Effector CD4-positive, alpha-beta T cell (primary cell): ENCODE measurements at places on chromosomes 2 and 18.

GRCh38 chr2:239717706-239718105, 307.4 kb downstream of the NDUFA10 start:
- no peak for DNase-seq

DNA sequence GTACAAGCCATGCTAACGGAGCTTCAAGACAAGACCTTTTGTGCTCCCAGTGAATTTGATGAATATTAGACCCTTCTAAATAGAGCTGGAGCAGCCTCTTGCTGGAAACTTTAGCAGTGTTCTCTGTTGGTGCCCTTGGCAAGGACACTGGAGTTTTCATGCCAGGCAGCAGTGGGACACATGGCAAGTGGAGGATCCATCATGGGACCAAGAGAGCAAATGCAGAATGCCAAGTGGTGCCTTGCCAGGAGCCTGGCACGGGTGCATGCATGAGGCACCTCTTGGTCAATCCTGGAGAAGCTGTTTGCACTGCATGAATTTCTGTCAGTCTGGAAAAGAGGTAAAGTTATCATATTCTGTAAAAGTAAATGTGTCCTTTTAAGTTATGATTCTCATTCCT, 59.1 kb downstream of the NETO1 start:
- no peak for DNase-seq

DNA sequence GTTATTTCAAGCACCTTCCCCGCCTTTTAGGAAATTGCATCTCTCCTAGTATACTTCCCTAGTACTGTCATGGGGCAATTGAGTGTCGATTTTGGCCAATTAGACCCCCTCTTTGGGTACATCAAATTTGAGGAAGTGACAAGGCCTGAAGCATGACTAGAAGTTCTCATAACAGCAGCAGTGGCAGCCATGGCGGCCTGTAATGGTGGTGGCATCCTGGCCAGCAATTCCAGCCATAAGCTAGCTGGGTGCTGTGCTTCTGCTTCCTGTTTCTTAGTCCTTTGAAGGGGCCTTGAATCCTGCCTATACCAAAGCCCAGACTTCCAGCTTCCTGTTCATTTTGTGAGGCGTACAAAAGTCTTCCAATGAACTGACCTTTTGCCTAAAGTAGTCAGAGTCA, 523.1 kb downstream of the PLCL1 start:
- DNase-seq = no peak

DNA sequence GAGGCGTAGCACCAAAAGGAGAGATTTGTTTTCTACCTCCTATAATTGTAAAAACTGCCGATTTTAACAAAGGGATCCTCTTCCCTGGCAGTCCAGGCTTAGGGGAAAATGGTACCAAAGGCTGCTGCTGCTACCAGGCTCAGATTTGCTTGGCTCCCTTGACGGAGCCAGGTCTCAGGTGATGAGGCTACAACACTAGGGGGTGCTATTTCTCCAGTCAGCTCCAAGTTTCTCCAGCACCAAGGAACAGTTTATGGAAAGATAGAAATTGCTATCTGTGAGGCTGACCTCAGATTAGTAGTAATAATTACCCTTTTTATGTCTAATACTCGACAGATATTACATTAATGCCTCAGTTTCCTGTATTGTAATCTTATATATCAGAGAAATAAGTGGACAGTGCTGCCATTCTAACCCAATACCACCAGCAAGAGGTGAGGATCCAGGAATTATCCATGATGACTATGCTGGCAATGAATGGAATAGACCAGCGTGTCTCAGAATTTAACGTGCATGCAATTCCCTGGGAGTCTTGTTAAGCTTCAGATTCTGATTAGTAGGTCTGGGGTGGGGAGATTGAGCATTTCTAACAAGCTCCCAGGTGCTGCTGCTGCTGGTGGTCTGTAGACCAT, 111.3 kb downstream of the ESCO1 start:
- DNase-seq = no peak

DNA sequence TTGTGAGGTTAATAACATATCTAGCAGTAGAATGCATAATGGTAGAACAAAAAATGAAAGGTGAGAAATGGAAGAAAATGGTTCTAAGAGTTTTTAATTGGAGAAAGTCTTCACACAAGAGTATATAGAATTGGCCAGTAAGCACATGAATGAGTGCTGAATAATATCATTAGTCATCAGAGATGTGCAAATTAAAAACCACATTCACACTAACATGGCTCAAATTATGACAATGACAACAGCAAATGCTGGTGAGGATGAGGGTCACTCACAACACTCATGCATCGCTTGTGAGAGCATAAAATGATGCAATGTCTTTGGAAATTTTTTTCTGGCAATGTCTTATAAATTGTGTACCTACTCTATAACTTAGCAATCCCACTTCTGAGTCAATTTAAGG, 1355.4 kb upstream of the ACVR2A start:
- DNase-seq = no peak

DNA sequence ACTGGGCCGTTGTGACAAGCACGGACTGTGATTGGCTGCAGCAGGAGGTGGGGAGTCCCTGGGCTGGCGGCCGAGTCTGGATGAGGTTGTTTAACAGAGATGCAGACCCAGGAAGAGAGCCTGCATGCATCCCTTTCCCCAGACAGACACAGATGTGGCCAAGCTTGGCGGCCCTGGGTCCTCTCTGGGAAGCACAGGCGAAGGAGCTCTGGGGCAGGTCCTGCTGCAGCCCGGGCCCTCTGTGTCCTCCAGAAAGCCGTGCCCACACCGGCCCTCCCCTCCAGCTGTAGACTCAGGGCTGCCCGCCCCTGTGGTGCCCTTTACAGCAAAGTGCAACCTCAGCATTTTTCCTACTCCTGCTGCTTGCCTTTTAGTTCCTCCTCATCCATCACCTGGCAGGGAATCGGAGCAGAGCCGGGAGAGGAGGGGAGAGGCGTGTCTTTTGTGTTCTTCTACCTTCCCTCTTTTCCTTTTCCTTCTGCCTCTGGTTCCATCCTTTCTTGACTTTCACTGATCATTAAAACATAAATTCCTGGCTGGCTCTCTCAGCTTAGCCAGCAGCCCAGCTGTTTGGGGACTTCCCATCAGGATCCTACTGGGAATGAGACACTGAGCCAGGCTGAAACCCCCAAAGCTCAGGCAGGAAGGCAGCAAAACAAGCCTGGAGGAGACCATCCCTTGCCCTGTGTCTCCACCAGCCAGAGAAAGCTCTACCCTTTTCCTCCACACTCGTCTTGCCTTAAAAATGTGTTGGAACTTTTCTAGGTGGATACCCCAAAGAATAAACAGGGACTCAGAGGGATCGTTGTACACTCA, 75.0 kb downstream of the CTIF start:
- no peak for DNase-seq

DNA sequence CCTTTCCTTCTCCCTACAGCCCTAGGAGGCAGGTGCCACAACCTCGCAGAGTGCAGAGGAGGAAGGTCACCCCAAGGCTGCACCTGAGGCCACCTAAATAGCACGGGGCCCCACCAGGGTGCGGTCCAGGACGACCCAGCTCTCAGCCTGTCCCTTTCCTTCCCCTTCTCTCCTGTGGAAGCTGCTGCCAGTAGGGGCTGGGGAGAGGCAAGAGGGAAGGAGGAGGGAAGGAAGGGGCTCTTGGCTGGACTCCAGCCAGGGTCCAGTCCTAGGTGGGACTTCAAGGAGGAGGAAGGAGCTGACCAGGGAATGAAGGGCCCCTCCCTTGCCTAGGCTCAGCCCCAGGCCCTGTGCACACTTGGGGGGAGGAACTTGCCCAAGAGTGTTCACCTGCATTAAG, 11.1 kb downstream of the CRACDL start:
- no peak for DNase-seq

GRCh38 chr2:69957965-69958364, 3.5 kb downstream of the ASPRV1 start:
- DNase-seq = no peak

DNA sequence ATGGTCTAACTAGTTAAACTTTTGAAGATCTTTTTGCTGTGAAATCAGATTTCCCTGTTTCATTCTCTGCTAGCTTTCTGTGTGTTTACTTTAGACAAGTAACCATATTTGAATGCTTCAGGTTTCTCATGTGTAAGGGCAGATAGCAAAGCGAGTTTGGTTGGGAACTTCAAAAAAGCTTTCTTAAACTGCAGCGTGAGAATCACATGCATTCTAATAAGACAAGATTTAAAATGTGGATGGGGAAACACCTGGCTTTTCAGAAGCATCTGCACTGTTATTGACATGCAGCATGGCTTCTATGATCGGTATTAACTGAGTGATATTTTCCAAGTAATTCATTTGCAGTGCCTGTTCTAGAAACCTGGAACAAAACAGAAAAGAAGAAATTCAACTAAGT, 119.3 kb downstream of the ABCA12 start:
- no peak for DNase-seq

DNA sequence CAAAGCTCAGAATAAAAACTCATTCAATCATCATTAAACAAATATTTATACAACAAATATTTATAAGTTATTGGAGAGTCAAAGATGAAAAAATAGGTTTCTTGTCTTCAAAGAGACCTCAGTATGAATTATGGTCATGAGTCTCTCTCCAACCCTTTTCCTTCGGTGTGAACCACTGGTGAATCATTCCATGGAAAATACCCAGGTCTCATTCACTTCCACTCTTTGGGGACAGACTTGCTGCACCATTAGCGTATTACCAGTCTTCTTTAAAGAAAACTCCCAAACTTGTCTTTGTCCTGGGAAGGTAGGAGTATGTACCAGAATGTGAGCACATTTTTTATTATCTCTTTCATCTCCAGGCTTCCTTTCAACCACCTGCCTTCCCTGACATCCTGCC, 257.4 kb upstream of the RBMS1 start:
- no peak for DNase-seq

- no peak for DNase-seq
Observed at GRCh38 chr2:167814881-167815718, 432.3 kb downstream of the STK39 start.

GRCh38 chr2:58655152-58655551, 414.0 kb upstream of the FANCL start:
- no peak for DNase-seq

DNA sequence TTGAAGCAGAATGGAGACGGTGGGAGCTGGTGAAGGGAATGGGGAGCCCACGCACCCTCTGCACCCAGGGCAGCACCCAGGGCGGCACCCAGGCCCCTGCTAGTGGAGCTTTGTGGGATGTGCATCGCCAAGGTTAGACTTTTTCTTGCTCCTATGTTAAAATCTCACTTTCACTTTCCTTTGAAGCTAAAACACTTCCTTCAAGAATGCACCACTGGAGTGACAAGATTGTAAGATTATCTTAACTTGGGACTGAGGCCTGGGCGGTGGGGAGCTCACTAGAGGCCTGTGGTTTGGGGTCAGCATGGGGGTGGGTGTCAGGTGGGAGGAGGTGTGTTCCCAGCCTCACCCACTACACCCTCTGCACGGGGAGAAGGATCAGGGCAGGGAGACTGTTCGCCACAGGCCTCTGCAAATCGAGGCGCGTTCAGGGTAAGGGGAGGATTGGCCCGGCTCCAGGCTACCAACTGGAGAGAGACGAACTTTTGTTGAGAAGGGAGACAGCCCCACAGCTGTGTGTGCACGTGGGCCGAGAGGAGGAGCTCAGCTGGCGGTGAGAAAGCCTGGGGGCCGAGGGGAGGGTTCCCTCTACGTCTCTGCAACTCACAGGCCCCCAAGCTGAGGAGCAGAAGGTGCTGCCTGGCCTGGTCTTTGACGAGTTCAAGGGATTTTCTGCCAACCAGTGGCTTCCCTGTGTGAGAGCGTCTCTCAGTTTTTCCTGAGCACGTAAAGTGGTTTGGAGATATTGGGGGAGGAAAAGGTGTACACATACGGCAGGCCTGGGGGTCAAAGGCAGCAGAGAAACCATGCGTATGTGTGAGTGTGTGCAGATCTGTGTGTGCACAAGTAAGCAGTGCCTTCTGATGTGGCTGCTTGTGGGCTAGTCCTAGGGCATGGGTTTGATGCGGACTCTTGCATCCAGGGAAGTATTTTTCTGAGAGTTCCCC, 147.7 kb downstream of the KLHL29 start:
- no peak for DNase-seq

DNA sequence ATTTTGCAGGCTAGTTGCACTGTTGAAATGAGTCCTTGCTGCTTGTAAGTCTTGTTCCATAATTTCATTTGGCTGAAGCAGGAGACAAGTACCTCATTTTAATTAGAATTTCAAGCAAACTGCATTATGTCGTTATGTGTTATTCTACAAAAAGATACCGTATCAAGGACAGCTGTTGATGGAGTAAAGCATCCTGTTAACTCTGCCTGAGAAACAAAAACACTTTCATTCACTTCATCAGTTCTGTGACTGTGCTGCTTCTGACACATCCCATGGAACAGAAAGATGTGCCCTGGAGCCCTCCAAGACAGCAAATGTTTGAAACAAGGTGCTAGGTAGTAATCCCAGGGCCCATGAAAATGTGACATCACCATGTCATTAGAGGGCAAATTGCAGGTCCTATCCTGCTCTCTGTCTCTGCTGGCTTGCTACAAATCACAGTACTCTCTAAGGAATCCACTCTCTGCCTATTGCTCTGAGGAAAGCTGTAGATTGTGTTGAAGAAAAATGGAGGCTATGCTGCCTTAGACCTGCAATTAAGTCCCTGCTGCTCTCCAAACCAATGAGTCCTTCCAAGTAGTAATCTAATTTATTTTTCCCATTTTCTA, 209.7 kb upstream of the PARD3B start:
- DNase-seq = no peak

DNA sequence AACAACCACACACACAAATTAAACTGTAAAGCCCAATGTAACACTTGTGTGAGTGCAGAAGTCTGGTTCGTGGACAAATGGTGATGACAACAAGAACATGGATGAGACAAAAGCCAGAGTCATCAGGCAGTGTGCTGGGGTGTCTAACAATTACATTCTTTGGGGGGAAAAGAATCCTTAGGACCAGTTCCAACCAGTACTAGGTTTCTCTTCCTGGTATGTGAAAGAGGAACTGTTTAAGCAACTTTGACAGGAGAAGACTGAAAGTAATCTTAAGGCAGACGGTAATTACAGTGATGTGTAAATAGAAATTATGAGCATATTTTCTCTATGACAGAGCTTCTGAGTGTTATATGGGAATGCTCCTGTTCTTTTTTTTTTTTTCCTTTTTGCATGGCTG, 133.4 kb downstream of the AFF3 start:
- DNase-seq = no peak

- DNase-seq = no peak
Observed at GRCh38 chr2:117232305-117232704, 582.2 kb upstream of the DDX18 start.
